Activated CD8-positive, alpha-beta T cell treated with anti-CD3 and anti-CD28 coated beads, Interleukin-2, amount 10 ng/mL, durations not matched to agents 7 days and 5 days (primary cell): ENCODE measurements at places on chromosomes 13 and 19.
A peak's percentile ranks its signal among the peaks of the same experiment; 100 is the strongest.

GRCh38 chr13:93982179-93982918, 497.1 kb downstream of the DCT start:
- no peak for DNase-seq

DNA sequence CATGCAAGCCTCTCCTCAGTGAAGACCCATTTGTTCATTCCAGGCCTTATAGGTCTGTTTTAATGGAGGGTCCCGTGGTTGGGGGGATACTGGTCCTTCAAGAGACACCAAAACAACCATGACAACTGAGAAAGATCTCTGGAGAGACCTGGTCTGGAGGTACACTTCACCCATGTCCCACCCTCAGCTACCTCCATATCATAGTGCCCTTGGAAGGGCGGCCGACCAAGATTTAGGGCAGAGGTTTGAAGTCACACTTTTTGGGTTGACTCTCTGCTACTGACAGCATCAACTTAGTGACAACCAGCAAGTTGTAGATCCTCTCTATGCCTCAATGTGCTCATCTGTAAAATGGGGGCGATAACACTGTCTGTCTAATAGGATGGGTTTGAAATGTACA, 177.3 kb downstream of the TSHZ3 start:
- no peak for DNase-seq

DNA sequence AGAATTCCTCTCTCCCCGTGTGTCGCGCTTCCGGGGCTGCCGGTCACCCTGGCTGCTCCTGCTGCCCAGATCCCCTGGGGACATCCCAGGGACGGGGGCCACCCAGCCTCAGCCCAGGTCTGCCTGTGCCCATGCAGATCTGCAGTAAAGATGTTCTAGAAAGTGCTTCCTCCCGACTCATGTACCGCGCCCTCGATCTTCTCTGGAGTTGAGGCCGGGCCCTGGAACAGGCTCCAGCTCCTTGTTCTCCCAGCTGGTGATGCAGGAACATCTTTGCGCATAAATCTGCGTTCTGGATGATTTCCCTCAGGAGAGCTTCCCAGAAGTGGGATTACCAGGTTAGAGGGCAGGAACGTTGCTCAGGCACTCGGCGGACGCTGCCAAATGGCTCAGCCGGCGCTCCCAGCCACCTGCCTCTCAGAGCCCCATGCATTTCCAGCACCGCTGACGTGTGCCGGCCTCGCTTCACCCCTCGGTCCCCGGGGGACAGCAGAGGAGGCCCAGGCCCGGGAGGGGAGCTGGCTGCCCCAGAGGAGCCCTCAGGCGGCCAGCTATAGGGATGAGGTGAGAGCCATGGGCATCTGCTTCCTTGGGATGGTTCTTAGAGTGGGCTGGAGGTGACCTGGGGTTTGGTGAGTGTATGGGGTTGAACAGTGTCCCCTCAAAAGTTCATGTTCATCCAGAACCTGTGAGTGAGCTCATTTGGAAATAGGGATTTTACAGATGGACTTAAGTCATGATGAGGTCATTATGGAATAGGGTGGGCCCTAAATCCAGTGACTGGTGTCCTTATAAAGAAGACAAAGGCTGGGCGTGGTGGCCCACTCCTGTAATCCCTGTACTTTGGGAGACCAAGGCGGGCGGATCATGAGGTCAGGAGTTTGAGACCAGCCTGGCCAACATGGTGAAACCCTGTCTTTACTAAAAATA, 42.6 kb downstream of the CRTC1 start:
- DNase-seq, result no peak

- DNase-seq, result no peak
Measured at GRCh38 chr13:111209613-111210012, 94.5 kb downstream of the ARHGEF7 start.

DNA sequence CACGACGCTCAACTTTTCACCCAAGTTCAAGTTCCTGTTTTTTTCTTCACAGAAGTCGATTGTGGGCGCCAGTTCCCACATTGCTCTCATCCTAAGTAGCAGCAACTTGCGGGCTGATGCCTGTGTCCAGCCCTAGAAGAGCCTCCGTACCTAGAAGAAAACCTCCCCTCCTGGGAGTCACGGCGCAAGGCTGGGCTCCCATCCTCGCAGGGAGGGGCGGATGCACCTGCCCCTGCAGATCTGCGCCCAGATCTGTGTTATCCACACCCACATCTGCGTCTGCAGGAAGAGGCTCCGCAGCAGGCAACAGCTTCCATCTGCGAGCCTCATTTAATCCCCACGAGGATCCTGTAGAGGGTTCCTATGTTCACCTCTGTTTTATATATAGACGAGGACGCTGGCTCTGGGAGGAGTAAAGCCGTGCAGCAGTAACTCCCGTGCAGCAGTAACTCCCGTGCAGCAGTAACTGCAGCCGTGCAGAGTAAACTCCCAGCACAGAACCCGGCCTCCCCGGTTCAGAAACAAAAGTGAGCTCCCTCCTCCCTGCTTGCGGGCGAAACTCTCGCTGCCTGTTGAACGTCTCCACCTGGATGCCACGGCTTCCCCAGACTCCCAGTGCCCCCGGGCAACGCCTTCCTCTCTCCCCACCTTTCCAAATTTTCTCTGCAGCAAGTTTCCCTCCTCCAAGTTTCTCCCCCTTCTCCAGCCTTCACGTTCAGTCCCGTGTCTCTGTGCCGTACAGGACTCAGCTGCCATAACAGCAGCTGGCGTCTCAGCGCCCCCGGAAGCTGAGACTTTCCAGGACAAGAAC, 23.5 kb upstream of the LAIR1 start:
- DNase-seq, result peak; percentile 67

DNA sequence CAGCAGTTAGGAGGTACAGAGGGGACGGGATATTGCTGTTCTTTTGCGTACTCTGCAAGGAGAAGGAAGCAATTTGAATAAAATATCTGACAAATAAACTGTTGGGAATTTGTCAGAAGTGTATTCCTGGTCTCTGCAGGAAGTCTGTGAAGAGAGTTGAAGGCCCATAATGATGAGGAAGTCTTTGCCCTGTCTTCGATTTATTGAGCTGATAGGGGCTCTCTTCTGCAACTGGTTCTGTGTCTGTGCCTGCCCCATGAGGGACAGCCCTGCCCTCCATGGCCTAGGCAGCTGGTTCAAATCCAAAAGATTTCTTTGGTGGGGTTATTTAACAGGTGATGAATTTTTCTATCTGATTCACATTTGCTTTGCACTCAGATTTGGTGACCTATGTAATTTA, 339.7 kb upstream of the EDNRB start:
- DNase-seq, result no peak

GRCh38 chr13:30766231-30766630, 30.9 kb downstream of the ALOX5AP start:
- no peak for DNase-seq

DNA sequence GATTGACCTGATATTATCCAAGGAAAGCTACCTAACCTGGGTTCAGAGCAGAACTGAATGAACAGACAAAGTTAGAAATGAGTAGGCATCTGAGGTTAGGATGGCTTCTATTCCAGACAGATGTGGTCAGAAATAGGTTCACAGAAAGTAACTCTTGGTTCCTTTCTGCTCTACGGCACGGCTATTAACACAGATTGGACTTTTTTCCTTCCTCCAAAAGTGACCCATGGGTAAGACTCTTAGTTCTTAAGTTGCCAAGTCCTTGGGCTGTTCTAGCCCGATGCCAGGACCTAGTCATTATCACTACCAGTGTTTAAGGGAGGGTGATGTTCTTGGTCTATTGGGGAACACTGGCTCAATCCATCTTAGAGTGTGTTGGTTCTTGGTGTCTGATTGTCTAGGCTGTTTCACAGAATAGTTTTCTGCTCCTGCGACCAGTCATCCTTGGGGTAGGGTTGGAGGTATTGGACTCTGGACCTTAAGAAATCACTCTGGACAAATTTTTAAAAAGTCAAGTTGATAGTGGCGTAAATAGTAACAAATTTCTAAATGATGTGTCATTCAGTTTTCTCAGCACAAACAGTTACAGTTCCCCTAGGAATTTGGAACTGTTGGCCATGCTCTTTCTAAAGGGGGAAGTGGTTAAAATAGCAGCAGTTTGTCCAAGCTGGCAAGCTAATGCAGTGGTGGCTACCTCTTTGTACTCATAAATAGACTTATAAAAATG, 60.1 kb upstream of the MYCBP2 start:
- no peak for DNase-seq
